A172 (cell line): ENCODE measurements at places on chromosomes 12 and 14.
A peak's percentile ranks its signal among the peaks of the same experiment; 100 is the strongest.

DNA sequence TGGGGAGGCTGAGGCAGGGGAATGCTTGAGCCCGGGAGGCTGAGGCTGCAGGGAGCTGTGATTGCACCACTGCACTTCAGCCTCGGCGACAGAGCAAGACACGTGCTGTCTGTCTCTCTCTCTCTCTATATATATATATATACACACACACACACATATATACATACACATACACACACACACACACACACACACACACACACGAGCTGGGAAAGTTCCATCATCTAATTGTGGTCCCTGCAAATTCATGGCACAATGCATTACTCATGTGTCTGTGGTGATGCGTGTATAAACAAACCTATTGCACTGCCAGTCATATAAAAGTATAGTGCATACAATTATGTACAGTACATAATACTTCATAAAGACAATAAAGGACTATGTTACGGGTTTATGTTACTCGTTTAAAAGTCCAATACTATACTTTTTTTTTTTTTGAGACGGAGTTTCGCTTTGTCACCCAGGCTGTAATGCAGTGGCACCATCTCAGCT lies 36.6 kb downstream of the WDR89 start:
- no peak for DNase-seq

DNA sequence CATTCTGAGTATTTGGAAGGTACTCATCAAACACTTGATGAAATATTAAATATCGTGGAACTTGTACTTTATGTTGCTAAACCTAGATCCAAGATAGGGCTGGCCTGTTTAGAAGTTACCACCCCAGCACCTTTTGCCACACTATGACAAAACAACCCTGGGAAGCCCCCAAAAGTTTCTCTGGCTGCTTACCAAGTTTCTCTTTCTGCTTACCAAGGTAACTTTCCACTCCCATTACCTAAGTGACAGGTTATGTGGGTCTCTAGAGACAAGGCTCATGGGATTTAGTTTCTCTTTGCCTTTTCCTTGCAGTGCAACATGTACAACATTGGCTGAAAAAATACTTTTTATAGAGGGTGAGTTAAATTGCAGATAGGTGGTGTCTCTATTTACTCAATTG lies 28.9 kb upstream of the PPM1A start:
- DNase-seq: no peak

- no peak for DNase-seq
Measured at GRCh38 chr12:48946205-48946604, 11.1 kb downstream of the ARF3 start.

DNA sequence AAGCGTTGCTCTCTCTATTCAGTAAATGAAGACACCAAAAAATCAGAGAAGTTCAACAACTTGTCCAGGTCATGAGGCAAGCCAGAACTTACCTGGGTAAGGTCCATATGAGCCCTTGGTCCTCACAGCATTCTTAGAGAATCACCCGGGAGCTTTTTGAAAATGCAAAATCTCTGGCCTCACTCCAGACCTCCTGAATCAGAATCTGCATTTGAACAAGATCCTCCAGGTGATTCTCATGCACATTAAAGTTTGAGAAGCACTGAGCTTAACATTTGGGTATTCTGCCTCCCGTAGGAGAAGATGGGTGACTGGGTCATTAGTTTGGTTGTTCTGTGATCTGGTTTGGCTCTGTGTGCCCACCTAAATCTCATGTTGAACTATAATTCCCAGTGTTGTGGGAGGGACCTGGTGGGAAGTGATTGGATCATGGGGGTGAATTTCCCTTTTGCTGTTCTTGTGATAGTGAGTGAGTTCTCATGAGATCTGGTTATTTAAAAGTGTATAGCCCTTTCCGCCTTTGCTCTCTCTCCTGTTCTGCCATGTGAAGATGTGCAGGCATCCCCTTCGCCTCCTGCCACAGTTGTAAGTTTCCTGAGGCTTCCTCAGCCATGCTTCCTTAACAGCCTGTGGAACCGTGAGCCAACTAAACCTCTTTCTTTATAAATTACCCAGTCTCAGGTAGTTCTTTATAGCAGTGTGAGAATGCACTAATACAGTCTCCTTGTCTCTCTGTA lies 221.2 kb downstream of the RAD51B start:
- DNase-seq: no peak

- DNase-seq: peak; percentile 0
Measured at GRCh38 chr14:77375973-77376770, 722 bp downstream of the TMED8 start.

DNA sequence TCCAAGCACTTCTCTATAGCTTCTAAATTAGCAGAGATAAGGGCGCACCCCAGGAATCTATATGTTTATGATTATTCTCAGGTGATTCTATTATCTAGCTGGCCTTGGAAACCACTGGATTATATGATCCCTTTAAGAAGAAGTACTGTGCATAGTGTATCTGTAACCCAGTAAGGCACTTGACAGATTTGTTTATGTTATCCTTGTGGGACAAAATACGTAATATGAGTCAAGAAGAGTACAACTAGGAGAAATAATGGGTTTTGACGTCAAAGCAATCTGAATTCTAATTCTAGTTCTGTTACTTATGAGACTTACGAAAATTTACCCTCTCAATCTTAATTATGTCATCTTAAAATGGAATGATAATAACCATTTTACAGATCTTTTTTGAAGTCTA lies 259.6 kb upstream of the NAV3 start:
- no peak for DNase-seq

GRCh38 chr14:53751650-53752049 lies 205.0 kb downstream of the BMP4 start:
- DNase-seq: no peak

DNA sequence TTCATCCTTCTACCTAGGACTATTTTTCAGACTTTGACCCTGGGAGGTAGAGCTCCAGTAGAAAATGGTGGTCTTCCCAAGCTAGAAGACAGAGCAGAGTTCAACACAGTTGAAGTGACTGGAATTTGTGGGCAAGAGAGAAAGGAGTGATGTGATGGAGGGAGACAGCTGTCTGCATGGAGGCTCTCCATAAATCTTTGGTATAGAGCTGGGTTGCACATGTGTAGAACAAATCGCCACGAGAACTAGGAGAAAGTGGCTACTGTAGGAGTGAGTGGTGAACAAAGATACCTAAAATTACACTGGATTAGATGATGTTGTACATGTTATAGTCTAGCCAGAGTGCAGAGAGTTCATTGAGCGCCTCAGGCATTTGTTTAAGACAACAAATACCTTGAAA lies 14.5 kb downstream of the GPR135 start:
- DNase-seq: no peak

DNA sequence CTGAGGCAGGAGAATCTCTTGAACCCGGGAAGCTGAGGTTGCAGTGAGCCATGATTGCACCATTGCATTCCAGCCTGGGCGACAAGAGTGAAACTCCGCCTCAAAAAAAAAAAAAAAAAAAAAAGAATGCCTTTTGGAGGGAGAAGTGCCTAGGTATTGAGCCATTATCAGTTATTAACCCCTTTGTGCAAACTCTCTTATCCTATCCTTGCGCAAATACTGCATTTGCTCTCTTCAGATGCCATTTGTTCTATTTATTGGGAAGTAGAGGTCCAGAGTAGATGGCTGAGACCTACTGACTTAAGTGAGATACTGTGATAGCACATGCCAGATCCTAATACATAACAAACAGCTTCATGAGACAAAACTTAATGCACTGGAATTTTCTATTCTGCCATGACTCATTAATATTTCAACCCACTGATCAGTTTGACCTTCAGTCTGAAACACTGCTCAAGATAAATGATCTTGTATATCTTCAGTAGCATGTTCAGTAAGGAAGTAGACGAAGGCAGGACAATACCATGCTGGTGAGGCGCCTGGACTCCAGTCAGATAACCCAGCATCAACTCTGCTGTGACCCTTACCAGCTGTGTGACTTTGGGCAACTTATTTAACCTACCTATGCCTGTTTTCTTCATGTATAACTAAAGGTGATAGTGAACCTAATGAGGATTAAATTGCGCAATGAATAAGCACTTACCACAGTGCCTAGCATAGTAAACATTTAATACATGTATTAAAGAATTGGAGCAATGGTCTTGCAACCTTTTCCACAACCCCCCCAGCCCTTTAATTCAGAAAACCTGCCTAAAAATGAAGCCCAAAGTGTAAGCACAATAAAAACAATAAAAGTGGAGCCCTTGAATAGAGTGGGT lies 5.7 kb upstream of the DNAAF2 start:
- DNase-seq: no peak
